ENCODE measurements at places on chromosomes 3 and 15. TPM values are rescaled to one million over a fixed set of nuclear protein-coding genes. Genes with fewer than 3 reads are reported as not detected.

DNA sequence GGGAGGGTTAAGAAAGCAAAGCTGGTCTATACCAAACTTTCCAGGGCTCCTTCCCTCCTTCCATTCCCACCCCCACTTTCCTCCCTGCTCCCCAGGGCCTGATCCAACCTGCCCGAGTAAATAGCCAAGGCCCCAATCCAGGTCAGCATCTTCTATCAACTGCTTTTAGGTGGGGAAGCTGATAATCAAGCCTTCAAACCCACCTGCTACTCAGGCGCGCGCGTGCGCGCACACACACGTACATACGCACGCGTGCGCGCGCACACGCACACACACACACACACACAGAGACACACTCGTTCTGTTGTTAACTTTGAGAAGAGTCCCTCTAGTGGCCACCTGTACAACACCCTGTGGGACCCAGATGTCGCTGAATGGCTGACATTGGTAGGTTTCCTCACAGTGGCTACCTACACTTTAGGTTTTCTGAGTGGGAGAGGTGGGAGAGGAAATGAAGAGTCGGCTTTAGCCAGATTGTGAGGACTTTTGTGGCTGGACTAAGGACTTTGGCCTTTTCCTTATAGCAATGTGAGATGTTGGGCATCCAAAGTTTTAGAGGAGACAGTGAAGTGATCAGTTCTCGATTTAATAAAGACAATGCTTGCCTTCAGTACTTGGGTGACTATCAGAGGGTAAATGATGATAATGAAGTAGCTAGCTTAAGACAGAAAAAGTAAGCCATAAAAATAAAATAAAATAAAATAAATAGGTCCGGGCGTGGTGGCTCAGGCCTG, 179.9 kb upstream of the C2CD4B start:
- peak; percentile 74 for DNase-seq

DNA sequence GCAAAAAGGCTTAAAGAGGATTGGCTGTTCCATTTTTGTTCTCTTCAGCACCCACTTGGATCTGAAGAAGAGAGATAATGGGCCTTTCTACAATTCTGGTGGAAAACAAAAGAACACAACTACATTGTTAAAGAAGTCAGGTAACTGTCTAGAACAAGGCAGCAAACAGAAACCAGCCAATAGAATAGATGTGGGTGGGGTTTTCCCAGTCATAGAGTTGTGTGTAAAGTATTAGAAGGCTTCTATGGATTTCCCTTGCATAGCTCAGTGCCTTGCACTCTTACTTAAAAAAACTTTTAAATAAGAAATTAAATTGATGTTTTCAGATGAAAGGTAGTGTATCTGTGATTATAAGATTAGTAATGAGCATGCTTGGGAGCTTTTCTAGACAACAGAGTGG, 462.7 kb upstream of the ATP11B start:
- DNase-seq: no peak

DNA sequence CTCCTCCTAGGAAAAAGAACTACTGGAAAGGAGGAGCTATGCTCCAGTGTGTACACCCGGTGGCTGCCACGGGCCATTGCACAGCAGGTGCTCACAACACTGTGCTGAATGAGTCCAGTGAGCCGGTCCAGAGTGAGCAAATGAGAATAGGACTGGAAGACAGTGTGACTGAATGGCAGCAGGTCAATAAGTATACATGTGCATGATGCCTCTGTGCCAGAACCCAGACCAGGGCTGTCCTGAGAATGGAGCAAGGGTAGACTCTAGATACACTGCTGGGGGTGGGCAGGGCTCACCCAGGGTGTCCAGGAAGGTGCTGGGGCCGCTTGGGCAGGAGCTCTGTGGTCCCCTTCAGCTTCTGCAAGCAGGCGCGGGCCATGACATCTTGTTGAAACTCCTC, 8.3 kb downstream of the POLG start:
- DNase-seq: no peak

DNA sequence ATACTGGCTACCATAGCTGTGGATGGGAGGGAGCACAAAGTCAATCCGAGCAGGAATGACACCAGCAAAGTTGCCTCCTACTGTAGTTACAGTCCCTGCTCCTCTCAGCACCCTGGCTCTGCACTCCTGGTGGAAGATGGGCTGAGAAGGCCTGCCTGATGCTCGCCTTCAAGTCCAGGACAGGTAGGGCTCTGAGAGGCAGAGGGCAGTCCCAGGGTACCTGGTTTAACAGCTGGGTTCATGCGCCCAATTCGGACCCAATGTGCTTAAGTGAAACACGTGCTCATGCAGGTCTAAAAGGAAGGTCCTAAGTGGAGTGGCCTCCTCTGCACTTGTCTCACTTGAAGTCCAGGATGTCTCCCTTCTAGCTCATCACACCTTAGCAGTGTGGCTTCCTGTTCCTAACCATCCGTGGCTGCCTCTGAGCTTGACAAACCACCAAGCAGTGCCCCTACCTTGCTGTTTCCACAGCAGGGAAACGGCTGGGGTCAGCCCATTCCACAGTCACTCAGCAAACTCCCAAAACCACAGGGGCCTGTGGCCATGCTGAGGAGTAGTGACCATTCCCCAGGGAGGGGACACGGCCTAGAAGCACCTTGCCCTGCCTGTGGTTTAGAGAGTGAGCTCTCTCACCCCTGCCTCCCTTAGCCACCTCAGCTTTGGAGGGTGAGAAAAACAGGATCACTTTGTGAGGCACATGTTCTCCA, 3.9 kb upstream of the MUSTN1 start:
- DNase-seq: no peak

GRCh38 chr3:197135212-197135611, 105.6 kb upstream of the MELTF start:
- no peak for DNase-seq

- peak; percentile 95 for DNase-seq
These were observed at the start of gene FXR1 for GRCh38 chr3:180912304-180913296. Gene FXR1, plus strand, starts transcription at chr3:180912670. Its CDS starts 16 bp downstream, at chr3:180912686.

Gene P3H2
- total RNA-seq: not detected

Gene PDIA3
- total RNA-seq: 82.5 TPM

Gene UROC1
- not detected for total RNA-seq

Gene THRB
- total RNA-seq: 0.86 TPM

Gene GOLGA6L7
- not detected for total RNA-seq

Gene UCN2
- total RNA-seq: not detected

Gene ITIH4
- 38.5 TPM for total RNA-seq

Gene TGM5
- total RNA-seq: 0.42 TPM

Gene LDHAL6B
- total RNA-seq: not detected

All from B cell (primary cell).